ENCODE measurements at places on chromosomes 5 and 9.

GRCh38 chr9:81320909-81321482 lies 368.4 kb downstream of the TLE1 start:
- DNase-seq: no peak

- peak; percentile 84 for DNase-seq
Measured at GRCh38 chr9:135046739-135047350, 40.6 kb upstream of the OLFM1 start.

- peak; percentile 62 for DNase-seq
Measured at GRCh38 chr9:137723783-137724445, 105.1 kb downstream of the EHMT1 start.

DNA sequence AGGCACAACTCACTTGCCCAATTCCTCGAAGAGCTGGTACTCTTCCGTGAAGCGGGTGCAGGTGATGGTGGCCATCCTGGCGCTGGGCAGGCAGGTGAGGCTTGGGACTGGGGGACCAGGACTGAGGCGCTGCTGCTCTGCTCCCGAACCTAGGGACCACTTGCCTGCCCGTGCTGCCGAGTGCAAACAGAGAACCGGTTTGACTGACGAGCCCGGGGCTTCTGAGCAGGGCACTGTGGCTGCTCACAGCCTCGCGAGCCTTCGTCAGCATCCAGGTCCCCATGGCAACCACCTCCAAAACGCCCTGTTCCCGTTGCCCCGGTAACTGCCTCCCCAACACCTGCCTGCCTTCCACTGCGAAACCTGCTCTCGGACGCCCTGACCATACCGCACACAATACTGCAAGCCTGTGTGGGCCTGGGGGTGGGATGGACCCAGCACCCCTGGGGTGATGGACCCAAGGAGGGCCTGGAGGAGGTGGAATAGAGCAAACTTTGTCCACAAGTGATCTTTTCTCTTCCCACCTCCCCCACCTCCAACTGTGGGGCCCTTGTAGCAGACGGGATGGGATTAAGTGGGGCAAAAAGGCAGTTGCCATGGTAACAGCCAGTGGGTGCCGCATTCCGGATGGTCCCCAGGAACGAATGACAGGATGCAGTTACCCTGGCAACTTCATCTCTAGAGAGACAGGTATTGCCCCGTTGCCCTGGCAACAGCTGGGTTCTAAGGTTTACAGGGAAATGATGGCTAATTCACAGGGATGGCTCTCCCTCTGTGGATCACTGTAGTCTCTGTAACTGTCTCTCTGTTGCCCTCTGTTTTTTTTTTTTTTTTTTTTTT lies at the start of gene CAMK2A:
Gene CAMK2A, minus strand, starts transcription at position 223 of the 840 bp plus-strand sequence. Its CDS starts 148 bp downstream, at position 75.
- DNase-seq: no peak

- no peak for DNase-seq
Measured at GRCh38 chr5:143758015-143758414, 53.9 kb upstream of the HMHB1 start.

DNA sequence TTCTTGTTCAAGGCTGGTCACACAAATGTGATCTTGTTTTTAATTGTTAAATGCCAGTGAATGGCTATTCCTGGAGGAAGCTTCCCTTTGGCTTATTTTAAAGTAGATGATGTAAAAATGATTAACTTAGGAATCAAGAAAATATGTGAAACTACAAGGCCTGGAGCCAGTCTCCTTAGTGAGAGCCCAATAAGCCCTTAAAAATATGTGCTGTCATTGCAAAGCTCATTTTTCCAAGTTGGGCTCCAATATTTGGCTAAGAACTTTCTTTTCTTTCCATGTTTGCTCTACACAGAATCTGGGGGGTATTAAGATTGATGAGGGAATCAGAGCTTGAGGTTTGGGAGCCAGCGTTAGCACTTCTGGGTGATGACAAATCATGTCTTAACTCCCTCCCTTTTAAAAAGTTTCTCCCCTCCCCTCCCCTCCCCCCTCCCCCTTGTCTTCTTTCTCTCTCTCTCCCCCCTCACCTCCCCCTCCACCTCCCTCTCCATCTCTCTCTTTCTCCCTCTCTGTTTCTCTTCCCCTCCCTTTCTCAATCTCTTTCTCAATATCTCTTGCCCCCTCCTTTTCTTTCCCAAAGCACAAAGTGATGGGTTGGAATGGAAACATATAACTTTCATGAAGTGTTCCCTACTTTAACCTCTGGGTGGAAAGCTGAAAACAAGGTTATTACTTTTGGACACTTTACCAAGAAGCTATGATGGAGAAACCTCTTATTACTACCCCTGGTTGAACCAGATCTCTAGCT lies 86.0 kb downstream of the FBXL7 start:
- no peak for DNase-seq

DNA sequence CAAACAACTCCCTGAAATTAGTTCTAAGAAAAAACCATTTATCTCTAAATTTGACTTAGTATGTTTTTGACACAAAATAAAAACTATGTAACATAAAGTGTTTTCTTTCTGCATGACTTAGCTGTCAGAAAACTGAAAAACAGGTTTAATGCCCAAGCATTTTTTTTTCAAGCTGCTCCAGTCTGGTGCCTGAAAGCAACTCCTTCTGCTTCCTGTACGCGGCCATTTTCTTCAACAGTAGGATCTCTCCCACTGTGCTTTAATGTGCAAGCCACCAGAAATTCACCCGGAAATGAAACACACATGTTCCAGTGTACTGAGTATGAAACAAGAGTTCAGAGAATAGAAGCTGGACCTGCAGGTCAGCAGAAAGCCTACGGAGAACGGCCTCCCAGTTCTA lies 161.2 kb downstream of the MED27 start:
- DNase-seq: no peak

DNA sequence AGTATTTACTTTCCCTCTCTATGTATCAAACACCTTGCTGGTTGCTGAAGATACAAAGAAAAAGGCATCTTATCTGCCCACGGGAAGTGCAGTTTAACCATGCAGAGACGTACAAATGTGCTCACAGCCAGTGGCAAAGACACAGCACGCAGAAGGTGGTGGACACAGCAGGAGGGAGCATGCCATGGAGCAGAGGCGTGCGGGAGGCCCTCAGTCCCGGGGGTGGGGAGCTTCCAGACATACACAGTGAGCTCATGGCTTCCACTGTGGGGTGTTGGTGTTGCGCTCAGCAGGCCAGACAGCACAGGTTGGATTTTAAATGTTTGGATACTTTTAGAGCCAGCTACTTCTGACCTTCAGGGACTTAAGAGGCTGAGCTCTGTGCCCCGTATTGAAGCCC lies 8.8 kb upstream of the BARX1 start:
- DNase-seq: peak; percentile 67

GRCh38 chr5:161847447-161847846 lies 473 bp upstream of the GABRA1 start:
- no peak for DNase-seq

DNA sequence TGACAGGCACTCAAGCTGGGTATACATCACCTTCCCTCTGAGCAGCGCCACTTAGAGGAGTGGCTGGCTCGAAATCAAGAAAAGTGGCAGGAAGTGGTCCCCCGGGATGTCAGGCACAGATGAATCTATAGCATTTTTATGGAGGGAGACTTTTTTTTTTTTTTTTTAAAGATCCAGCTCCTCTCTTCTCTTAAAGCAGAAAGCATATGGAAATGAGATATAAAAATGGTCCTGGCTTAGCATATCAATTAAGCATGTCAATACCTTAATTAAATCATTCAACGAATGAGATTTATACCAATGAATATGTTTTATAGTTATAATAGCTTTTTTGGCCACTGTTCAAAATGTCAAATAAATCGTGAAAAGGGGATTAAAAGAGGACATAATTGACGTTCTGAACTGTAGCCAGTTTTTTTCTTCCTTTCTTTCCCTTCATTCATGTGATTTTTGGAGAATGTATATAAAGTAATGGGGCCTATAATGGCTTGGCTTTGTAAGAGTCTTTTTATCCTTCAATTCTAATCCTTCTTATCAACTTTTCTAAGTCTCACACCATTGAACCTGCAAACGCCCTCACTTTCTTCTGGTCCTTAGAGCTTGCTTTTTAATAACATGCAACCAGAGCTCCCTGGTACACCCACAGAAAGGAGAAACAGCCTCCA lies 319.2 kb upstream of the PANK3 start:
- no peak for DNase-seq

All from mesenteric fat pad (tissue), 1 donor.